ENCODE measurements at places on chromosomes 12 and 14.
A peak's percentile ranks its signal among the peaks of the same experiment; 100 is the strongest.

- peak; percentile 93 for DNase-seq
Observed at GRCh38 chr14:77024171-77024691, 4.3 kb downstream of the IRF2BPL start.

GRCh38 chr14:56324856-56325699 is 206.9 kb downstream of the PELI2 start:
- DNase-seq = no peak

GRCh38 chr14:91324606-91325575 is 80.4 kb upstream of the GPR68 start:
- no peak for DNase-seq

- no peak for DNase-seq
Observed at GRCh38 chr12:19105463-19105862, 24.1 kb upstream of the PLEKHA5 start.

DNA sequence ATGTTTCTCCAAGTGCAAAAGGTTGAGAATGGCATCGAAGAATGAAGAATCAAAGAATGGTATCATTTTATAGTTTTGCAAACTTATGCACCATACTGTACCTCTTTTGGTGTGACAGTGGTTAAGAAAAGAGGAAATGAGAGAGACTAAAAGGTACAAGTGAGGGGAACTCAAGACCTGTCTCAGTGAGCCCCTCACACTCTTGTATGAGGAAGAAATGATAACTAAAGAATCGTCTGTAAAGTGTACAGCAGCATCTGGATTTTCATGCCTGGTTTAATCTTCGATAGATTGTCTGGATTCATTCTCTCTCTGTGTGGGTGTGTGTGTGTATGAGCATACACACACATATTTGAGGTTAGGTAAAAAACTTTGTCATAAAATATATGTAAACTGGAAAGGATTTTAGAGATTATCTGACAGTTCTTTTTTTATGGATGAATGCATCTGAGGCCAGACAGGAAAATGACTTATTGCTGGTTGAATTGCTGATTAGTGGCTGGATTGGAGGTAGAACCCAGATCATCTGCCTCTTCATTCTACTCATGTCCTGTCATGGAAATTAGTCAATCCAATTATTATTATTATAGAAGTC is 16.0 kb upstream of the SLC38A2 start:
- DNase-seq = no peak

DNA sequence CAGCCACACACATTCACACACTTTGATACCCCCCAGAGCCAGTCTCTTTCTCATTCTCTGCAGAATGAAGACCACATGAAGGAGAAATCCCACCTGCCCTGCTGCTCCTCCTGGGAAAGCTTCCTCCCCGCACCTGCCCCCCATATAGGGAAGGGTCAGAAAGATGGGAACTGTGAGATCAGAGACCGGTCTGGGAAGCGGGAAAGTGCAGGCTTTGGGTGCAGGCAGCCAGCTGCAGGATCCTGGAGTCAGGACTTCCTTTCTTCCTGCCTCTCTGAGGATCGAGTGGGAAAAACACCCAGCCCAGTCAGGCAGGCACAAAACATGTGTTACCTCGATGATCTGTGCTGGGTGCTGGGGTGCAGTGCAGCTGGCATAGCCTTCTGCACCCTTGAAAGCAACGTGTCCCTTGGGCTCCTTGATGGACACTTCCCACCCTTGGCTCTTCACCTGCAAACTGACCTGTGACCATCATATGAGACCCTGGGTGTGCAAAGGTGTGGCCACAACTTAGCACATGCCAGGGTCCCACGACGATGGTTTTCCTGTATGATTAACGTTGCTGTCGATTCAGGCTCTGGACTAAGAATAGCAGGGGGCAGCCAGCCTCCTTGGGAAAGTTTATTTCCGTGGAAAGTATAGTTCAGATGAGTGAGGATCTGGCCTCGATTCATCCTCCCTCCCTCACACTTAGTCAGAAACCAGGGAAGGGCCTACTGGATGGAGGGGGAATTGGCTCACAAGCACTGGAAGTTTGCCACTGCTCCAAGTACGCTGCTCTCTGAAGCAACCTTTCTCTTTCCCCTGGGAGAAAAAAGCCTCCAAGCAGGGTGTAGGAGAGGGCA is 105.4 kb upstream of the MED13L start:
- DNase-seq = peak; percentile 53

GRCh38 chr12:117101953-117102799 is 3.0 kb upstream of the TESC start:
- DNase-seq = no peak

GRCh38 chr14:99773521-99774497 is 19.4 kb upstream of the EML1 start:
- no peak for DNase-seq

DNA sequence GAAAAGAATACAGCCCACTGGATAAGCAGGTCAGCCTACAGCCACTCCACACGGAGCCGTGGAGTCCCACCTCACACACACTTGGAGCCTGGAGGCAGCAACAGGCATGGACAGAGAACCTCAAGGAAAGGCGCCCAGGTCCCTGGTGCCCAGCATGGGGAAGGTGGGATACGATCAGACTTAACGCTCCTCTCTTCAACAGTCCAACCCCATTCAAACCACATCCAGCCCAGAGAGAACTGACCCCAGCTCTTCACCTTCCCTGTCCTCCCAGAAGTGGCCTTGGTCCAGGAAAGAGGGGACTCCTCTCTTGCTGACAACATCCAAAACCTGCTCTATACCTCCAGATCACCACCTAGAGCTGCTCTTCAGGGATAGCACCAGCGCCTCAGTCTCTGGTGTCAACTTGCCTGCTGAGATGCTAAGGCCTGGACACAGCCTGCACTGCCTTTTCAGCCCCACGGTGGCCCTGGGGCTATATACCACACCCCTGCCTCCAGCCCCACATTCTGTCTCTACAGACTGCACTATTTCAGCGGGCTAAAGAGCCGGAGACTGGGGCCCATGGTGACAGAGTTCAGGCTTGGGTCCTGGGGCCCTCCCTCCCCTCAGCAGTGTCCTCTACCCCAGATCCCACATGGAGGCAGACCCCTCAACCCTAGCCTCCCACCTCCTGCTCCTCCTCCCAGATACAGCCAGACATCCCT is 7.0 kb downstream of the ADCY6 start:
- DNase-seq = no peak

DNA sequence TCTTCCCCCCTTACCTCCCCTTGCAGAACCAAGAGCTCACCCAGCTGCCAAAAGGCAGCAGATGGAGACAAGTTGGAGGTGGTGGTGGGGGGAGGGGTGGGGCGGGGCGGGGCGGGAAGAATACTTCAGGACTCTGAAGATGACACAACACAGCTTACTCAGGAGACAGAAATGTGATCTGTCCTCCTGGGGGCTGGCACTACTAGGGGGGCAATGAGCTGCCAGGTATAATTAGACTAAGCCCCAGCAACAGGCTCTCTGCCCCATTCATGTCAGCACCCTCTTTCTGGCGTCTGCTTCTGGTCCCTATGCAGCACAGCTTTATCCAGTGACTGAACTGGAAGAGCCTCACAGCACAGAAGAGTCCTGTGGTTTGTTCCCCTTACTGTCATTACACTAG is 407.0 kb downstream of the MED13L start:
- DNase-seq = no peak

DNA sequence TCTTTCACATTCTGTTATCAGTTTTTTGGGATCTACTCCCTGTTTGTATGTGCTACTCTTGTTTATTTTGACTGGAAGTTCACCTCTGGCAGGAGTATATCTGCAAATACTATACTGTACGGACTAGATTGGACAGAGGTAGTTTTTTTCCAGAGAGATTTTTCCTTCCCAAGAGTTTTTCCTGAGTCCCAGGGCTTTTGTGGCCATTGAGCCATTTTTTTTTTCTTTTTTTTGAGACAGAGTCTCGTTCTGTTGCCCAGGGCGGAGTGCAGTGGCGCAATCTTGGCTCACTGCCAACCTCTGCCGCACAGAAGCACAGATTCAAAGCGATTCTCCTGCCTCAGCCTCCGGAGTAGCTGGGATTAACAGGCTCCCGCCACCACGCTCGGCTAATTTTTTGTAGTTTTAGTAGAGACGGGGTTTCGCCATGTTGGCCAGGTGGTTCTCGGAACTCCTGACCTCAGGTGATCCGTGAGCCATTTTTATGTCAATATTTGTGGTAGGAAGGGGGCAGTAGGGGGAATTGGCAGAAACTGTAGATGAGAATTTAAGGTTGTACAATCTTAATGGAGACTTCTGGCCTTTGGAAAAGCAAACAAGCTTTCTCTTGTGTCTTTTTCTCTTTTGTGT is 19.4 kb downstream of the KTN1 start:
- DNase-seq = no peak
